ENCODE measurements at places on chromosomes 4 and X.

GRCh38 chrX:30246769-30247489 is at the start of gene MAGEB1:
Gene MAGEB1 (plus strand): TSS chrX:30247146. CDS start chrX:30250494, 3,348 bp downstream.
- DNase-seq: no peak

GRCh38 chrX:106954041-106954440 is 33.8 kb downstream of the CLDN2 start:
- DNase-seq: no peak

GRCh38 chr4:18454349-18454748 is 432.8 kb upstream of the LCORL start:
- no peak for DNase-seq

- no peak for DNase-seq
Measured at GRCh38 chr4:43458293-43458692, 565.8 kb downstream of the GRXCR1 start.

- DNase-seq: no peak
Measured at GRCh38 chr4:182923796-182924340, 6.7 kb upstream of the DCTD start.

DNA sequence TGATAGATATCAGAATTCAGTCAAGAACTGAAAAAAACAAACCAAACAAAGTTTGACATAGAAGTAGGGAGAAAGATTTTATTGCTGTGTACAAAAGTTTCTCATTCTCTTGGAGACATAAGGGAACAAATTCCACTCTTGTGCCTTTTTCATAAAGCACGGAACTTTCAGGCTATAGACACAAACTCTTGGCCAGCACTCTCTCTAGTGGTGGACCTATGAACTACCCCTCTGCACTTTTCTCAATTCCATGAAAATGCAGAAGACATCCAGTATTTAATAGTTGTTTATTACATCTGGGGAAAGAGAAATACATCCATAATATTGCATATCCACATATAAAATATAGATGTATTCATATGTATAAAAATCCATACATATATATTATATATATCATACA is 291.6 kb upstream of the HS3ST1 start:
- DNase-seq: peak; percentile 45

- peak; percentile 10 for DNase-seq
Measured at GRCh38 chr4:26731351-26732035, 129.1 kb upstream of the STIM2 start.

DNA sequence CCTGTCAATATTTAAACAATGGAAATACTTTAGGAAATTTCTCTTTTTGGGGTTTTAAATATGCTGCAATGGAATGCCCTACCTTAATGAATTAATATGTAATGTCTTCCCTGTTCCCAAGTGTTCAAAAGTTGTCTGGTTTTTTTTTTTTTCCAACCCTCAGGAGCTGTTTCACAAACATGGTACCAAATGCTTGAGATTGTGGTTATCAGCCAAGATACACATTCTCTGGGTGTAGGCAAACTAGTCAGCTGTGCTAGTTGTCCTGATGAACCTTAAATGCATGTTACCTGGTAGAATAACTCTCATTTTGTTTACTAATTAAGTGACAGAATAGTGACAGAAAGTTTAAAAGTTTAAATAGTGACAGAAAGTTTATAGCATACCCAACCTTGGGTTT is 50.7 kb downstream of the FHL1 start:
- peak; percentile 20 for DNase-seq

- peak; percentile 82 for DNase-seq
Measured at GRCh38 chr4:78779280-78779679, 3.1 kb downstream of the BMP2K start.

GRCh38 chrX:66015152-66015831 is 24.6 kb downstream of the VSIG4 start:
- no peak for DNase-seq

DNA sequence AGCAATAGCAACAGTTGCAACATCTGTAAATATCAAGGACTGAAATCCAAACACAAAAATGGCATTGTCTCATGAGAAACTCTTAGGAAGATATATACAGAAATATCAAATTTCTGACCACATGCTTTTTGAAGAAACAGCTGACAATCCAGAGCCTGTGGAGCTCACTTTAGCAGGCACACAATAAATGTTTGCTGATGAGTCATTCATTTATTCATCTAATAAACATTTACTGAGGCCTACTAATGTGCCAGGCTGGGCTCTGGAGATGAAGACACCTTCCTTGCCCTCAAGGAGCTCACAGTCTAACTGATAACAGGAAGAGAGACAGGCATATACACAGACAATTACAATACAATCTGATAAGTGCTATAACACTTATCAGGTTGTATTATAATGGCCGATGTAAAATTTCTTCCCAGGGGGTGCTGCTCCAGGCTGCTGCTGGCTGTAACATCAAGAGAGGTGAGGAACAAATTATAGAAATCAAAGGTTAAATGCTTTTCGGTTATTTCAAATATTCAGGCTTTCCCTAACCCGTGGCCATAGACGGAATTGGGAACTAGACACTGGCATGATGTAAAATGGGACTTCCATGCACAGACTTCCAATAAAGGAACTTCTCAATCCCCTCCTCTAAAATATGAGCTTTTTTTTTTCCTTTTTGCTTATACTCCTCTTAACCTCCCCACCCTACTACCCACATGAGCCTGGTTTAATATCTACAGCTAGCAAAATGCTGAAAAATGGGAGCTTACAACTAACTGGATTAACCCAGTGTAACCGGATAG is 16.8 kb upstream of the ZCCHC13 start:
- peak; percentile 83 for DNase-seq

- DNase-seq: no peak
Measured at GRCh38 chr4:69471639-69472038, 24.1 kb downstream of the UGT2B4 start.

- peak; percentile 31 for DNase-seq
Measured at GRCh38 chr4:23717528-23718248, 172.2 kb downstream of the PPARGC1A start.

DNA sequence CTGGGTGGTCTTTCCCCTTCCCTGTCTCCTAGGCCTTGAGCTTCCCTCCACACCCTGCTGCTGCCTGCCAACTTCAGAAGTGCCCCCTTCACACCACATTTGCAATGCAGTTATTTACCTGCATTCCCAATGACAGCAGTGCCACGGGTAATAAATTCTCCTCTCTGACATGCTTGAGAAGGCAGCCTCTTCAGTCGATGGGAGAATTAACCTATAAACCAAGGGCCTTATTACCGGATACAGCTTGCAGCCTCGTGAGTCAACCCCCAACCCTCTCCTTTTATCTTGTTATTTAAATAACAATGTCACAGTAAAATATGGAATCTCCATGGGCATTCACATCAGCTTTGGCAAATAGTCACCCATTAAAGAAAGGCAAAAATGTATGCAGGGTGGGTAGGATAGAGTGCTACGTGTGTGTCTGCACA is 34.7 kb upstream of the LGI2 start:
- no peak for DNase-seq

DNA sequence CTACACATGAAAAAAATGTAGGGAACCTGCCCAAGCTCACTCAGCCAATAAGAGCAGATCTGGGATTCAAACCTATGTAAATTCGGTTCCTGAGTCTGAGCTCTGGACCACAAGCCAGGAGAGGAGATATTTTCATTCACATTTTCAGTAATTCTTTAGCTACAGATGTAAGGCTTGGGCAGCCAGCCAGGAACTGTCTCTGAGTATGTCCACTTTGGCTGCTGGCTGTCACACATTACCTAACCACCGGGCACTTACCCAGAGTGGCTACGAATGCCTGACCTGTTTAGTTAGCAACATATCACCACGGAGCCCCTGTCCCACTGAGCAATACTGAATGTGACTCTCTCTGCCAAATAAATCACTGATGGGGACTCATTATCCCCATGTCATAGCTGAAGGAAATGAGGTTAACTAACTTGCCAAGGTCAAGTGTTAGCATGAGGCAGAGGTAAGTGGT is 15.3 kb downstream of the USP46 start:
- peak; percentile 76 for DNase-seq

- DNase-seq: no peak
Measured at GRCh38 chr4:36226430-36227227, 17.7 kb downstream of the ARAP2 start.

GRCh38 chr4:15714646-15715435 is 12.0 kb downstream of the BST1 start:
- DNase-seq: no peak

- no peak for DNase-seq
Measured at GRCh38 chr4:167642250-167642649, 408.0 kb upstream of the SPOCK3 start.

DNA sequence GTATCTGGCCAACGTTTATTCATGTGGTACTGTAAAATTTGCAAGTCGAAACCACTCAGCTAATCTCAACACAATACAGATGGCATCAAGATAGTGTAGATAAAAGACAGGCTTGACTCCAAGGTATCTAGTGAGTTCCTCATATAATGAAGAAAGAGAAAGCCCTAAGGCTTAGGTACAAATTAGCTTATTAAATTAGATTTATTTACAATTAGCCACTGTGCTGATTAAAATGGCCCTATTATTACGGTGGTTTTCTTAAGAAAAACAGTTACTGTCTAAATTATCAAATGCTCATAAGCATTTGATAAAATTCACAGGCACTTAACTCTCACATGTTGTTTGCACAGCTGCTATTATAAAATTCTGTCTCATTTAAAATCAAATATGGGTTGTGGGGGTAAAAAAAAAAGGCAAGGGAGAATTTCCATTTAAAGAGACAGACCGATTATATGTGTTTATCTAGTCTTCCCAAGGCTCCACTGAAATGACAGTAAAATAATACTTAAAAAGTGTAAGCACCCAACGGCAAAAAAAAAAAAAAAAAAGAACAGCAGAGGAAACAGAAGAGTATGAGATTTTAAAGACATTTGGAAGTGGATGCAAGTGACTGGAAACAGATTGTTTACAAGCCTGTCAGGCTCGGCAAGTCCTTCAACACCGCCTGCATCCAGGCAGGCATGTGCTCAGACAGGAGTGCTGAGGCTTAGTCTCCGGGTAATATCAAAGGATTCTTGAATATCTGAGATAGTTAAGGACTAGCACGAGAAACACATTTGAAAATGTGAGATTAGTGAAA is 55.1 kb downstream of the FAM13A start:
- peak; percentile 34 for DNase-seq

DNA sequence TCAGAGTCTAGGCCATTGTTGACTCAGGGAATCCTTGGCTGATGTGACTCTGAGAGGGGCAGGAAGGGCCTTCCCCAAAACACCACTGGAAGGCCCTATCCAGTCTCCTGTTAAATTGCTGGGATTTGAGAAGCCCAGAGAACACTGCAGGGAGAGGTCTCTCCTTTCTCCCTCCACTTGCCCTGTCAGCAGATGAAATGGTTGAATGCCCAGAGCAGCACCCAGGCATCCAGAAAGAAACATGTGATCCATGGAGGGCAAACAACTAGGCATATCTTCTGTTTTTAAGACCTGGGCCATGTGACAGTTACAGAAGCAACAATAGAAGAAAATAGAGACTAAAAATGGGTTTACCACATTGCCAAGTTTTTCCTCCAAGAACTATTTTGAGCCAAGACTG is 291.1 kb downstream of the QDPR start:
- DNase-seq: no peak

DNA sequence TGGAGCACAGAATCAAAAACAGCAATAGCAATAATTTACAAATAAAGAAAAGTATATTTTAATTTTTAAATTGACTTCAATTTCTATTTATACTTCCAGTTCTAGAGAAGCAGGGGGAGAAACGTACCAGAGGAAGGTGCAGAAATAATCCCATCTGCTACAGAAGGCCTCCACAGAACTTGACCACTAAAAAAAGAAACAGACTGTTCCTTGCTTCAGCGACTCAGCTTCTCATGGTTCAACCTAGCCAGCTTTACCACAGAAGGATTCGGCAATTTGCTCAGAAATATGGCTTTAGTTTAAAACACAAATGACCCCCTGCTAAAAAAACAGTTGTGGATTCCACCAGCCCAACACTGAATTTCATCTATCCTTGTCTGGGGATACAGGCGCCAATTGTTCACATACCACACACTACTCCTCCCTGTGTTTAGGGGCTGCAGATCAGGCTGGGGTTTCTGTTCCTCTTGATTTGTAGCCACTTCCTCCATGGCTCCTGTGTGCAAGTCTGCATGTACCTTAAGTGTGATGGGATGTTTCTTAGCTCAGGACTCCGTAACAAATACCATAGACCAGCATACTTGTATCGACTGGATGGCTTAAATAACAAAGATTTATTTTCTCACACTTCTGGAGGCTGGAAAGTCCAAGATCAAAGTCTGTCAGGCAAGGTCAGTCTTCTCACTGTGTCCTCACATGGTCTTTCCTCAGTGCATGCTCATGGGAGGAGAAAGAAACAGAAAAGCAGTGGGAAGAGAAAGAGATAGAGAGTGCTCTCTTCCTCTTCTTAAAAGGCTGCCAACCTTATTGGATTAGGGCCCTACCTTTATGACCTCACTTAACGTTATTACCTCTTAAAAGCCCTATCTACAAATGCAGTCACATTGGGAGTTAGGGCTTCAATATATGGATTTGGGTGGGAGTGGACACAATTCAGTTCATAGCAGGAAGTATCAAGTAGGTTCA is 79.1 kb downstream of the AMOT start:
- DNase-seq: no peak

- DNase-seq: no peak
Measured at GRCh38 chr4:128802680-128803628, 6.5 kb upstream of the JADE1 start.

DNA sequence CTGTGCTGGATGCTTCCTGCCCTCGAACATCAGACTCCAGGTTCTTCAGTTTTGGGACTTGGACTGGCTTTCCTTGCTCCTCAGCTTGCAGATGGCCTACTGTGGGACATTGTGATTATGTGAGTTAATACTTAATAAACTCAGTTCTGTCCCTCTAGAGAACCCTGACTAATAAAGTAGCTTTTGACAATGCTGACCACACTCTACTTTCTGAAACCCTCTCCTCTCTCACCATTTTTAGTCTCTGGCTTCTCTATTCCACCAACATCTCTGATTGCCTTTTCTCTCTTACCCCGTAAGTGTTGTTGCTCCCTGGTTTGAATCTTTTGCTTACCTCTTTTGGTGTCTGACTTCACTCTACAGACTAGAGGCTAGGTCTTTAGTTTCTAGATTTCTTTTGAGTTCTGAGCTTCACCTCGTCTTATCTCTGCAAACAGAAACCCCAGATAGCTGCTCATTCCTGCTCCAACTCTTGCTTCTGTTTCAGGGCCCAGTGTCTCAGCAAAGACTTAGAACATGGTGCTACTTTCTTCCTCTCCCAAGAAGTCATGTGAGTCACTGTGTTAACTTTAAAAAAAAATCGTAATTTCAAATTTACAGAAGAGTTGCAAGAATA is 11.4 kb downstream of the TMSB4X start:
- DNase-seq: no peak

DNA sequence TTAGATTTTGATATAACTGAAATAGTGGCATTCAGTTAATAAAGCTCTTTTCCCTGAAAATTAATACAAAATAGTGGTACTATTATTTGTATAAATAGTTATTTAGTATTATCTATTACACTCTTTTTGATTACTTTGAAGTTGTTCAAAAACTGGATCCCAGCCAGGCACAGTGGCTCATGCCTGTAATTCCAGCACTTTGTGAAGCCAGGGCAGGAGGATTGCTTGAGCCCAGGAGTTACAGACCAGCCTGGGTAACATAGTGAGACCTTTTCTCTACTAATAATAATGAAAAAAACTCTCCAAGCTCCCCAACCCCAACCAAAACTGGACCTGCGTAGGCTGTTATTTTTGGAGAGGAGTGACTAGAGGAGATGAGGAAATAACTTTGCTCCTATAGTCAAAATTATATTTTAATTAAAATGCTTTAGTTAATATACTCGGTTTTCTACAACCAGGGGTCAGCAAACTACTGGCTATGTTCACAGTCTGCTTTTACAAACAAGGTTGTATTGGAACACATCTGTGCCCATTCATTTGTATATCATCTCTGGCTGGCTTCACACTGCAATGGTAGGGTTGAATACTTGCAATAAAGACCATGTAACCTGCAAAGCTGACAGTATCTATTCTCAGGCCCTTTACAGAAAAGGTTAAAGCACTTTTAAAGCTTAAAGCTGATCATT is 27.6 kb downstream of the GUCY1A1 start:
- no peak for DNase-seq
